IMR-90 (cell line): ENCODE measurements at places on chromosomes 1 and 21.
A peak's percentile ranks its signal among the peaks of the same experiment; 100 is the strongest.

DNA sequence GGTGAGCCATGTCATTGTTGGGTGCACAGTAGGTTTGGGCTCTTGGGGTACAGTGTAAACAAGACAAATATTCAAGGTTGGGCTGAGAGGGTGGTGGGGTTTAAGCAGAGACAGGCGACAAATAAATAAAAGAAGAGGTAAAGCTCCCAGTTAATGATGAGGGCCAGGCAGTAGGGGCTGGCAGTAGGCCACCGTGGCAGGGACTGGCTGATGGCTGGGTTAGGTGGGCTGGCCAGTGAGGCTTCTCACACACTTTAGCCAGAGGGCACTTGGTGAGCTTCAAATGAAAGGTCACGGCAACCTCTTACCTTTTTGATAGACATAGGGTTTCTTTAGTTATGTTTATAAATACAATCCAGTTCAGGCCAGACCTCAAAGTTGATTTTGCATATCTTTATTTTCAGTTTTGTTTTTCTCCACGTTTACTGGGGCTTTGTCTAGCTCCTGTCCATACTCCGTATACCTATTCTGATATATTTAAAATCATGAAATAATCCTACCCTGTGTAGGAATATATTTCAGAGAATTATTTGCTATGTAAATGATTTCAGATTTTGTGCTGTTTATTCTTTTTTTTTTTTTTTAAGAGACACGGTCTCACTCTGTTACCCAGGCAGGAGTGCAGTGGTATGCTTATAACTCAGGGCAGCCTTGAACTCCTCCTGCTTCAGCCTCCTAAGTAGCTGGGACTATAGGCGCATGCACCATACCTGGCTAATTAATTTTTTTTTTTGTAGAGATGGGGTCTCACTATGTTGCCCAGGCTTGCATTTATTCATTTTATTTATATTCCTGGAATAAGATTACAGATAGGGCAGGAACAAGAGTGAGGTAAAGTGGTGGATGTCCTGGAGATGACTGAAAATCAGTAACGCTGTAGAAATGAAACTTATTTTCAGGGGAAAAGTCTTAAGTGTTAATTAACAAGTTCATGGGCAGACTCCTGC, 122.7 kb downstream of the RYR2 start:
- DNase-seq = no peak

- DNase-seq = no peak
Measured at GRCh38 chr1:61370177-61370912, 288.0 kb downstream of the NFIA start.

GRCh38 chr1:99761774-99762173, 4.7 kb downstream of the FRRS1 start:
- DNase-seq = no peak

DNA sequence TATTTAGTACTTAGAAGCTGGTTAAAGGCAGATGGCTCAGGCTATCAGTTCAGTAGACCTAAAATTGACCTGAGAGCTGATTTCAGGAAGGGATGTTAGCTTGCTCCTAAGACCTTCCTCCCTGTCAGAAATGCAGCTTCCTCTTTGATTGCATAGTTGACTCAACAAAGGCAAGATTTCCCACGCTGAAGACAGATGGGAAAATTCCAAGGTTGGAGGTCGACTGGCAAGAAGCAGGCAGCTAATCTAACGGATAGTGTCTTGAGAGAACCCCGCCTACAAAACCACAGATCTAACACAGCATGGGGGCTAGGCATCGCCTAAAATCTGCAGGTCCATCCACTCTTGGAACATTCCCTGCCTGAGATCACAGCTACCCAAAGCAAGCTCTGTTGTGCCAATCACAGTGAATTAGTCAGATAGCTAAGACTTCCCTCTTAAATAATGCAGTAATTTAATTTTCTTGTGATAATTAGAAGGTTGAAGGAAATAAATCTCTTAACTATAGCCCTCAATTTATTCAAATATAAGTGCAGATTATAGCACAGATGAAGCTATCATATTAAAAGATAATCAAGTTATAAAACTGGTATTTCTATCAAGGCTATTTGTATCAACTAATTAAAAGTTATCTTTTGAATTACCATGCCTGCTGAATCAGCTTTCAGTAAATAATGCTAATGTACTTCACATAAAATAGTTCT, 357.8 kb upstream of the SGIP1 start:
- DNase-seq = peak; percentile 18

DNA sequence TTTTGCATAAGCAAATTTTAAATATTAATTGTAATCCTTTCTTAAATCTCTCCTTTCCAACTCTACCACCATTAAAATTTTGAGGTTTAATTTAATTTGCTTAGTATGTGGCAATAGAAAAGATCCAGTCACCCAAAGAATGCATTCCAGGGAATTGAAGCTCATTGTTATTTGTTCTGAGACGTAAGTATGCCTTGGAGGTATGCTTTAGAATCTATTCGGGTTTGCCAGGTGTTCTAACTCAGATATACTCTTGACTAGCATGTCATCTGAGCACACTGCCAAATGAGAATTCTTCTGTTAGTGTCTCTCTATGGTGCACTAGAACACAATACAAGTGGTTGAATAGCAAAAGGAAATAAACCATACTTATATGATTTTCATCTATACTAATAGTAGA, 813.6 kb upstream of the ADGRL2 start:
- no peak for DNase-seq

DNA sequence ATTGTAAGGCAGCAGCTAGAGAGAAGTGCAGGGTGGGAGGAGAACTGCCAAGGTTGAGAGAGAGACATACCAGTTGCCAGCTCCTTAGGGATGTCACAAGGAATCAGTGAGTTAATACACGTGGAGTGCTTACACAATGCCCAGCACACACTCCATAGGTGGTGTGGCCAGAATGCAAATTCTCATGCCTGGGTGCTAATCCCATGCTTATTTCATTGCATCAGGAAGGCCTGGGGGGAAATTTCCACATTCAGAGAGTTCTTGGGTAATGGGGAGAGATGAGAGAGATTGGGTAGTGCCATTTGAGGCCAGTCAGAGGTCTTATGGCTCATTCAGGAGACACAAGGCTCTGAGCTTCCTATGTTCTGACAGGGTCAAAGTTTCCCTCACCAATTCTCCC, 38.7 kb downstream of the GJA5 start:
- no peak for DNase-seq

DNA sequence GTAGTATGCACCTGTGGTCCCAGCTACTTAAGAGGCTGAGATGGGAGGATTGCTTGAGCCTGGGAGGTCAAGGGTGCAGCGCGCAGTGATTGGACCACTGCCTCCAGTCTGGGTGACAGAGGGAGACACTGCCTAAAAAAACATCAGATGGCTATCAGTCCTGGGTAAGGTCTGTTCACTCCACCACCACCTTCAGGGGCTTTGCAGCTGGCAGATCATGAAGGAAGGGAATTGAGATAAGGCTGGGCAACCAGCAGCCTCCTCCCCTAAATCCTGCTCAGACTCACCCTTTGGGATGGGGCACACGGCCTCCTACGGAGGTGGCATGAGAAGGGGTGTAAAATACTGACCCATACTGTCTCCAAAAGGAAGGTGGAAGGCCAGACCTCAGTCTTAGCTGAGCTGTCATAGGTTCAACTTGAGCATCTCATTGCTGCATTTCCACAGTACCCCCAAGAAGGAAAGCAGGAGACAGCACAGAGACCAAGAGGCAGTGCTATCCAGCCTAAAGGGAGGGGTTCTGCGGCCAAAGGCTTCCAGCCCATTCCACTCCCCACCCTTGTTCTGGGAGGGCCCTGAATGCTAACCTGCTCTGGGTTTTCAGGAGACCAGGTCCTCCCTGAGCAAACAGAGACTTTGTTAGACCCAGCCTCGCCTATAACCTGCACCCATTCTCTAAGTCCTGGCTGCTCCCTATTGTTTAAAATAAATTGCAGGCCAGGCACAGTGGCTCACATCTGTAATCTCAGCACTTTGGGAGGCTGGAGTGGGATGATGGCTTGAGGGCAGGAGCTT, 13.7 kb downstream of the SLC45A3 start:
- no peak for DNase-seq

DNA sequence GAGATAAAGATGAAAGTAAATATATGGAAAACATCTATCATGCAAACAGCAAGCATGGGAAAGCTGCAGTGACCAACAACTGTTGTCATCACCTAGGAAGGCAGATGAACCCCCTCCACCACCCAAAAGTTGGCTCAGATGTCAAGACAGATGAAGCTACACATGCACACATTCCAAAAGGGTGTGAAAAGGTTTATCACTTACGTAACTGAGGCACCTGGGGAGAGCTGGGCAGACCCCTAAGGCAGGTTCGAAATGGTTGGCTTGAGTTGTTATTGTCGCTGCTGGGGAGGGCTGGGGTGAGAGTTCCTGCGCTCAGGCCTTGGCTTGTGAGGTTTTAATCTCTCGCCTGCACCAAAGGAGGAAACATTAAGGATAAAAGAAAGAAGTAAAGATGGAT, 355.1 kb upstream of the CHRM3 start:
- no peak for DNase-seq

GRCh38 chr1:223793716-223794115, 52.0 kb downstream of the TP53BP2 start:
- DNase-seq = no peak

GRCh38 chr1:169683661-169684060, 27.8 kb downstream of the SELL start:
- no peak for DNase-seq

DNA sequence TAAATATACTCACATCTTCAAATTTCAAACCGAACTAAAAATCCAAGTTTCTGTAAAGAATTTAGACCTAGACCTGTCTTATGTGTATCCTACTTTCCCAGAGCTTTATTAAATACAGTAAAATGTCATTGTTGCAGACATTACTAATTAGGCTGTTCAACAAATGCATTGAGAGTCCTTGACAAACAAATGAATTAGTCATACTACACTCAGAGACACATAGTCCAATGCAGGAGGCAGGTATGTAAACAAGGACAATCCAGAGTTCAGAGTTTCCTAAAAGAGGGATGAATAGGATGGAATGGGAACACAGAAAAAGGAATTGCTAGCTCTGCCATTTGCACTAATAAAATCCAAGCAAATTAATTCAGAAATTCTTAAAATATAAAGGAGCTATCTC, 1.6 kb upstream of the EGLN1 start:
- DNase-seq = no peak

DNA sequence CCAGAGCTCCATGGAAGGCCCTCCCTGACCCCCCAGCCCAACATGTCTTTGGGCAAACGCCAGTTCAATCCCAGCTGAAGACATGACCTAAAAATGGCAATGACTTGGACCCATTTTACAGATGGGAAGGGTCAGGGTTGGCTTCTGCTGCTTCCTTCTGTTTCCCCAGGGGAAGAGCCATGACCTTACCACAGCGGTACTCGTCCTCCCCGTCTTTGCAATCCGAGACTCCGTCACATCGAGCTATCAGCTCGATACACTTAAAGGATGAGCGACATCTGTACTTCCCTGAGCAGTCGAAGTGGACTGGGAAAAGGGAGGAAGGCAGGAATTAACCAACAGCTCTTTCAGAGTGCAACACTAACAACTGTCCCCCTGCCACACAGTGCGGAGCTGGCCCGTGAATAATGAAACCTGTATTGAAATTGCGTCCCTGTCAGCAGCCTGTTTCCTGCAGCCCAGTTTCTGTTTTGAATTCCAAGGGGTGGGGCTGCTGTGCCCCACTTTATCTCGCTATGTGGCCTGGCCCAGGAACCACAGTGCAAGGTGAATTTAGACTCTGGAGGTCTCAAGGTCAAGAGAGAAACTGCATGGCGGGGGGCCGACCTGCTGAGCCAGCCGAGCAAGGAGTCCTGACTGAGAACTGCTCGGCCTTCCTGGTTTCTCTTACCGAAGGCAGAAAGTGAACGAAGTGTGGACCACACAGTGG, 7.0 kb downstream of the TMPRSS3 start:
- no peak for DNase-seq
